PC-3 (cell line): ENCODE measurements at places on chromosomes 3 and 15. TPM values are rescaled to one million over a fixed set of nuclear protein-coding genes. Genes with fewer than 3 reads are reported as not detected.
A peak's percentile ranks its signal among the peaks of the same experiment; 100 is the strongest.

The TBC1D5 gene
- 54.4 and 54.5 TPM in 2 replicates for total RNA-seq

The TRIM71 gene
- total RNA-seq = 0.11 and 0.17 TPM in 2 replicates

The A4GNT gene
- total RNA-seq = not detected in 2 replicates

The IL17RE gene
- total RNA-seq = 4.0 and 4.7 TPM in 2 replicates

The ZNF445 gene
- total RNA-seq = 7.7 and 8.2 TPM in 2 replicates

The C3orf80 gene
- total RNA-seq = 0.33 and 0.46 TPM in 2 replicates

DNA sequence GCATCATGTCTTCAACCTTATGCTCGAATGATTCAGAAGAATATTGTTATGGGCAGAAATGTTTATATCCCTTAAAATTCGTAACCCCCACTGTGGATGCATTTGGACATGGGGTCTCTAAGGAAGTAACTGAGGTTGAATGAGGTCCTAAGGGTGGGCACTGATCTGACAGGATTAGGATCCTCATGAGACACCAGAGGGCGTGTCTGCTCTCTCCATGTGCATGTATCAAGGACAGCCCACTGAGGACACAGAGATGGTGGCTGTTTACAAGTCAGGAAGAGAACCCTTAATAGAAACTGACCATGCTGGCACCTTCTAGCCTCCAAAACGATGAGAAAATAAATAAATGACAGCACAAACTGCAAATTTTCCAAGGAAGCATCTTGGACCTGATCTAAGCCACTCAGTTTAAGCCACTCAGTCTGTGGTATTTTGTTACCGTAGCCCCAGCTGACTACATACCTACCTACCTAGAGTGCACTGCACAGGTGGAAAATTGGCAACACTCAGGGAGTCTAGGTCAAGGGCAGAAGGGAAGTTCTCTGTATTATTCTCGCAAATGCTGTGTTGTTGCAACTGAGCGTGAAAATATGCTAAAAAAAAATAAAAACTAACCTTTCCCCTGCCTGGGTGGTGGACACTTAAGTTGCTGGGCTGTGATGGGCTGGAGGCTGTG, 126.6 kb downstream of the TJP1 start:
- DNase-seq = peak; percentile 34

- DNase-seq = no peak
These were observed 372.4 kb downstream of the FOXP1 start for GRCh38 chr3:71211083-71211482.

DNA sequence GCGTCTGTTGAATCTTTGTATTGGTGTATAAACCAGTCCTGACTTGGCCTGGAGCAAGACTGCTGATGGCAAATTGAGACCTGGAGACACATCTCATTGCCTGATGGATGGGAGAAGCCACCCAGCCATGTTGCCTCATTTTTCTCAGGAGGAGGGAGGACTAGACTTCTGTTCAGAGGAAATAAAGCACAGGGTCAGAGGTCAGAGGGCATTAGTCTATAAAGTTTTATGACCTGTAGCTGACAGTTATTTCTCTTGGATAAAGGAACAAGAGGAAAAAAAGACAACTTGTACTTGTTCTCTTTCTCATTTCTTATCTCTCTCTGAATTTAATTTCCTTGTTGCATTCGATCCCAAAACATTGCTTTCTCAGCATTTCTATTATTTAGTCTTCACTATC, 775.9 kb downstream of the SQOR start:
- DNase-seq = no peak

GRCh38 chr3:132622761-132623160, 25.7 kb downstream of the ACKR4 start:
- no peak for DNase-seq

DNA sequence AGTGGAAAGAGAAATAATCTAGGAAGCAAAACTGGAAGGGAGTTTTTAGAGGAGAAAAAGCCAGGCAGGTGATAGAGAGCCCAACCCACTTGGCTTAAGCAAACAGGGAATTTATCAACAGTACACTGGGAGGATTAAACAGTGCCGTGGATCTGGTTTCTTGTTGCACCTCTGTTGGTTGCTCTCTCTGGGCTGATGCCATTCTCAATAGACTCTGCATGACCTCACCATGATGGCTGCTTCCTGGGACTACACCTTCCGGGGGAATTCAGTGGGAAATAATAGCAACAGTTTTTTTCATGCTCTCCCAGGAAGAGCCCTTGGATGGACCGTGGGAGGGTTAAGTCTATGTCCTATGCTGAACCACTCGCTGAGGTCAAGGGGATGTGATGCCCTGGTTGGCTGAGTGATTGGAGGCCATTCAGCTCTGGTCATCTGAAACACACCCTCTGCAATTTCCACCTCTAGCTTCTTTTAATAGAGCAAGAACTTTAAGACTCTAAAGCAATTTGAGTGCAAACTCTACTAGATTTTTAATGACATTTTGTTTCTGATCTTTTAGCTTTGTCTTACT, 74.2 kb downstream of the EPHB1 start:
- DNase-seq = no peak

DNA sequence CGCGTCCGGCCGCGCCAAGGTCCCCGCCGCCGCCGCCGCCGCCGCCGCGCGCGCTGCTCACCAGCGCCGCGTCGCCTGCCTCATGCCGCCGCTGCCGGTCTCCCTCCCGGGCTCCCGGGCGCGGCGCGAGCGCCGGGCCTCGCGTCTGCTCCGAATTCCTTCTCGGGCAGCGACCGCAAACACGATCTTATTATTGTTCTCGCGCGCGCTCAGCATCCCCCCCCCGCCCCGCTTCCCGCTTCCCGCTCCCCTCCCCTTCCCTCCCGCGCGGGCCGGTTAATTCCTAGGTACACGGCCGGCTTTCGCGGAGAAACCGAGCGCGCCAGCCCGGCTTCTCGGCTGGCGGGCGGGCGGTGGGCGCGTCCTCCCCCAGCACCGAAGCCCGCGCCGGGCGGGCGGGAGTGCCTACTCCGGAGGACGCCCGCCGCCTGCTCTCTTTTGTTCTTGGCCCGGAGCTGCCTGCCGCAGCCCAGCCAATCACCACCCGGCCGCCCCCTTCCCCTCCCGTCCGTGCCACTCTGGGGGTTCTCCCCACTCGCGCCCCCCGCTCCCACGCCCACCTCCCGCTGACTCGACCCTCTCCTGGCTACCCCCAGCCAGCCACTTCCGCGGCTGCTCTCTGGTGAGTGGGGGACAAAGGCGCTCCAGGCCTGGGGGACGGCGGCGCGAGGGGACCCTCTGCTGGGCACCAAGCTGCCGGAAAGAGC, at the start of gene HDGFL3:
Gene HDGFL3 (minus strand): TSS at position 164 of the 707 bp plus-strand sequence. CDS start 409 bp downstream, outside the sequence.
- DNase-seq = peak; percentile 59

- no peak for DNase-seq
These were observed 204.5 kb downstream of the XXYLT1 start for GRCh38 chr3:195066441-195066841.
